Activated naive CD4-positive, alpha-beta T cell (primary cell): ENCODE measurements at places on chromosomes 16 and 17.

- no peak for DNase-seq
Observed at GRCh38 chr17:60305141-60305540, 86.8 kb downstream of the USP32 start.

- peak; percentile 57 for DNase-seq
Observed at GRCh38 chr16:65745-66144, 6.7 kb downstream of the RHBDF1 start.

DNA sequence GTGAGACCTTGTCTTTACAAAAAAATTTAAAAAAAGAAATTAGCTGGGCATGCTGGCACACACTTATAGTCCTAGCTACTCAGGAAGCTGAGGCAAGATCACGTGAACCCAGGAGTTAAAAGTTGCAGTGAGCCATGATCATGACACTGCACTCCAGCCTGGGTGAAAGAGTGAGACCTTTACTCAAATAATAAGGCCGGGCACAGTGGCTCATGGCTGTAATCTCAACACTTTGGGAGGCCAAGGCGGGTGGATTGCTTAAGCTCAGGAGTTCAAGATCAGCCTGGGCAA lies 11.5 kb upstream of the RIPOR1 start:
- no peak for DNase-seq

- DNase-seq = peak; percentile 1
Observed at GRCh38 chr16:78478267-78478861, 378.9 kb downstream of the WWOX start.

DNA sequence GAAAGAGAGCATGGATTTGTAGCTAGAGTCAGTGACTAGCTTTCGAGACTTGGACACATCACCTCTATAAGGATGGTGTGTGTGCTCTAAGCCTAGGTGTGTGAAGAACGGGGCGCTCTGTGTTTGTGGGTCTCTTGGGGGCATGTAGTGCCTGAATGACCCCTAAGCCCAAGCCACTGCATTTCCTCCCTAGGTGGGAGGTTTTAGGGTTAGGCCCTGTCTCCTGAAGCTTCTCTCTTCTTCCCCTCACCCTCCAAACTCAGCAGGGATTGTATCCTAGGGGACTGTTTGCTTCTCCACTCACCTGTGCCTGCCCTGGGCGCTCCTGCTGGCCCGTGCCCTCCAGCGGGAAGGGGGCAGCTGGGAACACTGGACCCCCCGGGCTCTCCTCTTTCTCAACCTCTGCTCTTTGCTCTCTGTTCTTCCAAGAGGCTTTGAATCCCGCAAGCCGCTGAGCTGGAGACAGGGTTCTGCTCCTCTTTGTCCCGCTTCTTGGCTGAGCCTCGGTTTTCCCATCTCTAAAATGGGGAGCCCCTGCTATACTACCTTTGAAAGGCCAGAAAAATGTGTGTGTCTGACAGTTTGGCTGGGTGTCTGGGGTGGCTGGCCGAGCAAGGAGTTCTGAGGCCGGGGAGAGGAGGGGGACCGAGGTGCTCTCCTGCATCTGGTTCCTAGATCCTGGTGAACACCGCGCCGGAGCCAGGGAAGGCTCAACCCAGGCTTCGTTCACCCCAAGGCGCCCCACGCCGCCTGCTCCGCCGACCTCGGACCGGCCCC lies 810 bp downstream of the CYGB start:
- DNase-seq = no peak

DNA sequence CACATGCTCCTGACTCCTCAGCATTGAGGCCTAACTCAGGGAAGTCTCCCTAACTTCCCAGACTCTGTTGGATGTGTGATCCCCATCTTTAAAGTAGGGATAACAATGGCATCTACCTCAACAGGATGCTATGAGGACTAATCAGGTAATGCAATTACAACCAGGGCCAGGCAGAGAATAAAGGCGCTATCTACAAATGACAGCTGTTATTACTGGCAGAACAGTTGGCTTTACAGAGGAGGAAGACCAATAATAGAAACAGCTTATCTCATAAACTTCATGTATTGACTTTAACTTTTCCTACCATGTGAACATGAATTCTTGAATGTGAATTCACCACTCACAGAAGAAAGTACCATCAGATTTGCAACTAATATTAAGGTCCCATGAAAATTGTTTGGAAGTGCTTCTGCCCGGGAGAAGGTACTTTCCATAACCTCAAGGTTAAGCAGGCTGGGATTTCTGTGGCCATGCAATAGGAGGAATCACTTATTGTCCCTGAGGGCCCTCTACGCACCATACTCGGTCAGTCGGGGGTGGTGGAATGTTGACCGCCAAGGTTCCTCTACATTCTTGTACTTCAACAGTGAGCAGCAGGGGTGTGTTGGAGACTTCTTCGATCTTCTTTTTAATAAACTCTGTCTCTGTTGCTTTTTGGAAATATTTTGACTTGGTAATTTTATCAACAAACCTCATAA lies 22.6 kb upstream of the ERN1 start:
- no peak for DNase-seq

DNA sequence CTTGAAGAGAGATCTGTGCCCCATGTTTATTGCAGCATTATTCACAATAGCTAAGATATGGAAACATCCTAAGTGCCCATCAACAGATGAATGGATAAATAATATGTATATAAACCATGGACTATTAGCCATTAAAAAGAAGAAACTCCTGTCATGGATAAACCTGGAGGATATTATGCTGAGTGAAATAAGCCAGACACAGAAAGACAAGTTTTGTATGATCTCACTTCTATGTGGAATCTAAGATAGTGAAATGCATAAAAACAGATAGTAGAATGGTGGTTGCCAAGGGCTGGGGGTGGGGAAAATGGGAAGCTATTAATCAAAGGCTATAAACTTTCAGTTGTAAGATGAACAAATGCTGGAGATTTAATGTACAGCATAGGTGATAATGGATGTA lies 19.9 kb upstream of the HEATR6 start:
- DNase-seq = no peak

- no peak for DNase-seq
Observed at GRCh38 chr16:47519996-47520679, 59.0 kb downstream of the PHKB start.

DNA sequence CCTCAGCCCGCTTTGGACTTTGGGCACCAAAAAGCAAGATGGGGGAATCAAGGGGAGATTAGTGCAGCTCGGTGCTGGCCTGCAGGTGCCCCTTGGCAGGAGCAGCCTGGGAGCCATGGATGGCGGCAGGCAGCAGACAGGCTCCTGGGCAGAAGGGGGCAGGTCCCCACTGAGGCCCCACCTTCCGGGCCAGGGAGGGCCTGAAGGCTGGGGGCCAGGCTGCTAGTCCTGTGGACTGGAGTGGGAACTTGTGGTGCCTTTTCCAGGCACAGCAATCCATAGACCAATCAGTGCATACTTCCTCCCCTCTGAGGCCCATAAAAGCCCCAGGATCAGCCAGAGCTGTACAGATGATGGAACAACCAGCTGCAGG lies 64.0 kb downstream of the USP32 start:
- DNase-seq = no peak

DNA sequence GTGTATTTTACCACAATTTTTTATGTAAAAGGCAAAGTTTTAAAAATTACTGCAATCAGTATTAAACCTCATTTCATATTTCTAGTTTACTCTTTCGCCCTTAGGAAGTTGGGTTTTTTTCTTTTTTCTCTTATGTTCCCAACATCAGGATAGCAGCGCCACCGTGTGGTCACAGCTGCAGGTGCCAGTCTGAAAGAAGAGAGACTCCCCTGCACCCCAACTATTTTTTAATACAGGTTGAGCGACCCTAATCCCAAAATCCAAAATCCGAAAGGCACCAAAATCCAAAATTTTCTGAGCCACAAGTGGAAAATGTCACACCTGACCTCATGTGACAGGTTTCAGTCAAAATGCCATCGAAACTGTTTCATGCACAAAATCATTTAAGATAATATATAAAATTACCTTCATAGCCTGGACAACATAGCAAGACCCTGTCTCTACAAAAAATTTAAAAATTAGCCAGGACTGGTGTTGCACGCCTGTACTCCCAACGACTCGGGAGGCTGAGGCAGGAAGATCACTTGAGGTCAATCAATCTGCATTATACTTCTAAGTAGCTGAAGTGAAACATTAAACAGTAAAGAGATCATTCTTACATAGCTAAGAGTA lies 21.8 kb upstream of the ASGR2 start:
- DNase-seq = peak; percentile 45

- DNase-seq = no peak
Observed at GRCh38 chr16:35574454-35575431, 2115.3 kb downstream of the TP53TG3F start.

DNA sequence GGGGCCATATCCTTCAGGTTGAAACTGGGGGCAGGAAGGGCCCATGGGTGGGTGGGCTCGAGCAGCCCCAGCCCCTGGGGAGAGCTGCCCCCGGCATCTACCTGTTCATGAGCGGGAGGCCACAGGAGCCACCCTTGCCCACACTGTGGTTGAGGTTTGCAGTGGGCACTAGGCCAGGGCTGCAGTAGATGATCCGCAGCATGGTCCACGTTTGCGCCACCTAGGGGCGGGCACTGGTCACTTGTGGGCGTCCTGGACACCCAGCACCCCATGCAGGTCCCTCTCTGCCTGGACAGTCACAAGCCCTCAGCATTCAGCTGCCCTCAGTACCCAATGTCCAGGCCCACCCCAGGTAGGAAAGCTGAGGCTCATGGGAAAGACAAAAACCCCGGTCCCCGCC lies 1.8 kb upstream of the JMJD8 start:
- no peak for DNase-seq

GRCh38 chr17:6548034-6548433 lies 8.3 kb downstream of the PITPNM3 start:
- DNase-seq = no peak

DNA sequence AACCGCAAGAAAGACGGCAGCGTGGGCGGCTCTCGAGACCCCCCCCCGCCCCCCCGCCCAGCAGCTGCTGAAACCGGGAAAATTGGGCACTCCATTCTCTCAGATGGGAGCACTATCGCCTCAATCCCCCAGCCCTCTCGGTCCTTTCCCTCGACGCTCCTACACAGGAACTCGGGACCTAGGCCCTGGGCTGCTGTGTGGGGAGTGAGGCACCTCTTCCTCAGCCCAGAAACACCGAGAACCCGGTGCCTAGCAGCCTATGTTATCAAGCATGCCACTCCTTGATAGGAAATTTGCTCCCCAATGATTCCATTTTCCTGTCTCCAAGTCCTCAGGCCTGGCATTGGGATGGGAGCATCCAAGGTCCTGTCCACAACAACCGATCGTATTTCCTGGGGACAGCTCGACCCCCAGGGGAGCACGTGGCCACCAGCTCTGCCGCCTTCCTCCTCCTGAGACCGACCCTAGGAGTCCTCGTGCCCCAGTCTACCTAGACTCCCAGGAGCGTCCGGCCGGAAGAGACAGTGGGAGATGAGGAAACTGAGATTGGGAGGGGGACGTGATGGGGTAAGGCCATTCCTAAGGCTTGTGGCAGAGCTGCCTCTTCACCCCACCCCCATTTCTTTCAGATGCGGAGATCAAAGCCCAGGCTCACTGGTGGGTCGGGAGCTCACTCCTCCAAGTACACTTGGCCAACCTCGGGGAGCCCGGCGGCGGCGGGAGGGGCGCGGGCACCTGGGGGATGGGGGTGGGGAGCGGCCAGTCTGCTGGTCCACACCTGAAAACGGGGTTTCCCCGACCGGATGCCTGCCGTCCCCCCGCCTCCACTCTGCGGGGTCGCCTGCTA lies 17.5 kb upstream of the CBX8 start:
- DNase-seq = no peak

- DNase-seq = no peak
Observed at GRCh38 chr17:78665952-78666920, 89.0 kb upstream of the DNAH17 start.

GRCh38 chr16:27844826-27845225 lies 218.7 kb downstream of the GSG1L start:
- DNase-seq = no peak

- DNase-seq = no peak
Observed at GRCh38 chr17:35889241-35889640, 9.1 kb upstream of the CCL5 start.

DNA sequence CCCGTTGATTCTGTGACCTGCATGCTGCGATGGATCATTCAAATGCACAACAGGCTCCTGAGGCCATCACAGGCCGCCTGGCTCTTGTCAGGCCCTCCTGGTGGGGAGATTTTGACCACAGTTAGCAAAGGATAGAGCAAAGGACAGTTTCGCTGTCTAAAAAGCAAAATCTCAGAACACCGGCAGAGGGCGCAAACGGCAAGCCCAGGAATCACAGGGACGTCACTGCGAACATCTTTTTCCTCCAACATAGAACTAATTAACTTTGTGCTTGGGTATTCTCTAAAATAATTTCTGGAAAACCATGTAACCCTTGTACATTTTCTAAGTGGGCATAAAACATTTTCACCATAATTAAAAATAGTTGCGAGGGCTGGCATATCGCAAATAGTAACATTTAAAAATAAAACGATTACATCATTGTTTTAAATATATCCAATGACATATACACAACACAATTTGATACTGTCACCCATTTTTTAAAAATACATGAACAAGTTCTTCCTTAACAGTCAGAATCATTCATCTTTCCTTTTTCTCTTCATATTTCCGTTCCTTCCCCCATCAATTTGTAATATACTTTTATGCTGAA lies 19.7 kb upstream of the SLC47A1 start:
- DNase-seq = peak; percentile 28

GRCh38 chr17:31379597-31380205 lies 11.8 kb upstream of the RAB11FIP4 start:
- no peak for DNase-seq

- DNase-seq = no peak
Observed at GRCh38 chr16:49932434-49932833, 76.5 kb upstream of the ZNF423 start.

- no peak for DNase-seq
Observed at GRCh38 chr16:76946879-76947278, 244.1 kb upstream of the MON1B start.

DNA sequence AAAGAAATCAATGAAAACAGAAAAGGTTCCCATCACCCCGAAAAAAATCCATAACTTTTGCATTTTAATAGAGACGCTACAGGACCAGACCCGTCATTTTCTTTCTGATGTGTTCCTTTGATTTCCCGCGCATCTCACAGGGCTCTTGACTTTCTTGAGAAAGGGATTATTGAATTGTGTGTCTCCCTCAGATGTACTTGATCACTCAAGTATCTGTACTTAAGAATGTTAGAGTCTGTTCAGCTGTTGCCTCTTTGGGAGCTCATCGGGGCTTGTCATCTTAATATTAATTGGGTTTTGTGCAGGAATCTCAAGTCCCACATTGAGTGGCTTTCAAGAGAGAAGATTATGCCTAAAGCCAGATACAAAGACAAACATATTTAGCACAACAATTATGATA lies 606.4 kb upstream of the SALL1 start:
- DNase-seq = no peak

- no peak for DNase-seq
Observed at GRCh38 chr16:80317599-80318037, 223.2 kb upstream of the DYNLRB2 start.
